Right renal pelvis (tissue), 4 donors: ENCODE measurements at places on chromosomes 1 and 21. TPM values are rescaled to one million over a fixed set of nuclear protein-coding genes. Genes with fewer than 3 reads are reported as not detected.

The AGMAT gene
- polyA plus RNA-seq, result 24.8 TPM

GRCh38 chr1:171807556-171807955 is 26.1 kb downstream of the METTL13 start:
- DNase-seq, result no peak

- DNase-seq, result no peak
Measured at GRCh38 chr1:109438798-109439297, 12.6 kb upstream of the PSMA5 start.

DNA sequence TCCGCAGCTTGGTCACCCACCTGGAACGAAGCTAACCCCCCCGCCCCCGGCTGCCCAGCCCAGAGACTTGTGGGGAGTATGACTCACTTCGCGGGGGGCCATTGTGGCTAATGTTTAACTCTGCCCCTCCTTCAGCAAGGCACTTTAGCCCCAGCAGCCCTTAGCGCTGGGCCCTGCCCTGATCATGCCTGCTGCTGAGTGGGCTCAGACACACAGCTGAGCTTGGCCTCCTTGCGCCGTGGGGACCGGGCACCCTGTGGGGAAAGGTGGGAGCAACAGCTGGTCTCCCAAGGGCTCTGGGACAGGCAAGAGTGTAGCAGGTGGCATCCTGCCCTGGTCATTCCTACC is 6.3 kb upstream of the LAD1 start:
- no peak for DNase-seq

The LMX1A gene
- polyA plus RNA-seq, result not detected

- DNase-seq, result no peak
Measured at GRCh38 chr1:241999026-241999425, at the start of gene MAP1LC3C. MAP1LC3C (minus strand) TSS chr1:241999098; CDS start chr1:241999008, 90 bp downstream.

DNA sequence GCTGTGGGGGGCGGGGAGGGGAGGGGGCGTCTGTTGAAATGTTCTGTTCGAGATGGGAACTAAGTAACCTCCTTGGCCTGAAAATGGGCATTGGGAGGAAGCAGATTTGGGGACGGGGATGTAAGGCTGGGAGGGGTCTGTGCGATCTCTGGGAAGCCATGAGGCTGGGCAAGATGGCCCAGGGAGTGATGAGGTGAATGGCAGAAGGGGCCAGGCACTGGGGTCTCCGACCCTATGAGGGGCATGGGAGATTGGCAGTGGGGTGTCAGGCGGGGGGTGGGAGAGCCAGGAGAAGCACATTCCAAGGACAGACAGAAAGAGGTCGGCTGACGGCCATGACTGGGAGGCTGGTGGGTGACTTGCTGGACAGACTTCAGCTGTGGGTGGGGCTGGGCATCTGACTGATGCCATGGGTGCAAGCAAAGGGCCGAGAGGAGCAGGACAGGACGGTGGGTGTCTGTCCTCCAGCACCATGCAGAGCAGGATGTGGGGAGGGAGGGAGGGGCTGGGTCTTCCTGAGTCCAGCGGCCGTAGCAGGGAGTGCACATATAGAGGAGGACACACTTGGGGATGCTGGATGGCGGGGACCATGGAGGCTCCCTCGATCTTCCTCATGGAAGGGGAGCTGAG is 30.0 kb upstream of the COL18A1 start:
- DNase-seq, result no peak

GRCh38 chr1:31567956-31568570 is 8.3 kb upstream of the TINAGL1 start:
- DNase-seq, result no peak

- no peak for DNase-seq
Measured at GRCh38 chr1:115680730-115681111, 39.0 kb downstream of the VANGL1 start.

The FCRL5 gene
- polyA plus RNA-seq, result 0.06 TPM

GRCh38 chr1:152756872-152757271 is 953 bp upstream of the KPRP start:
- no peak for DNase-seq

The PKP1 gene
- 0.06 TPM for polyA plus RNA-seq

GRCh38 chr1:228752258-228752657 is 17.0 kb downstream of the RHOU start:
- DNase-seq, result no peak

The NPR1 gene
- polyA plus RNA-seq, result 82.3 TPM

- DNase-seq, result no peak
Measured at GRCh38 chr1:181479137-181479745, 4.1 kb upstream of the CACNA1E start.

The KAZN gene
- 34.9 TPM for polyA plus RNA-seq

GRCh38 chr1:46425726-46426125 is 31.6 kb downstream of the FAAH start:
- no peak for DNase-seq

- DNase-seq, result no peak
Measured at GRCh38 chr1:150159550-150159949, 9.8 kb downstream of the PLEKHO1 start.

DNA sequence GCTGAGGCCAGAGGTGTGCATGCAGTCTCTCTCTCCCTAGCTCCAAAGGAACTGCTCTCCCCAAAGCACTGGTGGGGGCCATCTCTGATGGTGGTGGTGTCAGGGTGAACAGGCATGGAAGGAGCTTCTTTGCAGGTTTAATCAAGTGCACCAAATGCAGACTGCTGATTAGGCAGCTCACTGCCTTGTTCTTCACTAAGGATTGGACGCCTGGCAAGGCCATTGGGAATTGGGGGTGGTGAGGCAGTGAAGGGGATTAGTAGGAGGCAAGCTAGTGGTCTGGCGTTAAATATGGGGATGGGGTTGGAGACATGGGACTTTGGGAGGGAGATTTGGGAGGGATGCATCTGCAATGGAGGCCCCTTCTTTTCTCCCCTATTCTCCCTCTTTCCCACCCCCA is 1.5 kb downstream of the CACNA1E start:
- DNase-seq, result no peak

The IFI44 gene
- 24.4 TPM for polyA plus RNA-seq

- no peak for DNase-seq
Measured at GRCh38 chr1:224183591-224184312, 712 bp downstream of the DEGS1 start.

GRCh38 chr1:212640223-212640878 is 31.8 kb downstream of the ATF3 start:
- DNase-seq, result no peak

DNA sequence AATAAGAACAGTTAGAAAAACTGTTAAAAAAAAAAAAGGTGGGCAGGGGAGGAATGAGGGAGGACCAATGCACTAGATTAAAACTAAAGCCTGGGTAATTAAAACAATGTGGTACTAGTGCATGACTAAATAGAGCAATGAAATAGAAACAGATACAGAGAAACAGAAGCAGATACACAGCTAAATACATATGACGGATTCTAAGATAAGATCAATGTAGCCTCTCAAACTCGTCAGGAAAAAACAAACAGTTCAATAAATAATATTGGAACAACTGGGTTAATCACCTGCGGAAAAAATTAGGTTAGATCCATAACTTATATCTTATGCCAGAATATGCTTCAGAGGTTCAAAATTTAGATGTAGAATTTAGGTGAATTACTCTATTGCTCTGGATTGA is 68.2 kb downstream of the ERO1B start:
- DNase-seq, result no peak

- no peak for DNase-seq
Measured at GRCh38 chr21:36889401-36889800, 77.1 kb downstream of the HLCS start.

The NR1I3 gene
- 3.9 TPM for polyA plus RNA-seq
